ENCODE measurements at places on chromosomes 2 and 18.

DNA sequence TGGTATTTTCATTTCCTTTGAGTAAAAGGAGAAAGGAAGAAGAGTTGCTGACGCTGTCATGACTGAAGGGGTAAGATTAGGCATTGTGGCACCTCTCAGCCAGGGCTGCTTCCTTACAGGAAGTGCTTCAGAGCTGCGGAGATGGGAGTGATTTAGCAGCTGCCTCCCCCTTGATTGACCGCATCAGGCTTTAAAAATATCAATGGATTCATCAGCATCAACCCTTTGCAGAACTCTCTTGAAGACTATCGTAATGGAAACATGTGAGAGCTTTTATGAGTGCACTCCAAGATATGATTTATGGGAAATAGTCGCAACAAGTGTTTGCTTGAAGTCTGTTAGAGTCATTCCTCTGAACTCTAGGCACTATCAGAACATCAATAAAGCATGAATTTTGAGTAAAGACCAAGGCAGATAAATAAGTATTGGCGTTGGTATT lies 141.1 kb downstream of the CSRNP3 start:
- no peak for DNase-seq

- DNase-seq, result no peak
Measured at GRCh38 chr2:97913846-97914245, 81.9 kb downstream of the TMEM131 start.

GRCh38 chr2:240991378-240992263 lies 6.8 kb upstream of the SNED1 start:
- DNase-seq, result peak; percentile 23

GRCh38 chr18:58611395-58612131 lies 17.3 kb downstream of the ALPK2 start:
- DNase-seq, result no peak

Measured in NCI-H345 (cell line).